ENCODE measurements at places on chromosomes 2 and 18.

- no peak for DNase-seq
Measured at GRCh38 chr18:57900906-57901435, 97.9 kb upstream of the ATP8B1 start.

- no peak for DNase-seq
Measured at GRCh38 chr2:33727361-33728032, 128.4 kb upstream of the FAM98A start.

- no peak for DNase-seq
Measured at GRCh38 chr2:85601771-85602475, 575 bp downstream of the TMEM150A start.

GRCh38 chr2:174439950-174440349, 44.4 kb downstream of the SCRN3 start:
- DNase-seq, result no peak

DNA sequence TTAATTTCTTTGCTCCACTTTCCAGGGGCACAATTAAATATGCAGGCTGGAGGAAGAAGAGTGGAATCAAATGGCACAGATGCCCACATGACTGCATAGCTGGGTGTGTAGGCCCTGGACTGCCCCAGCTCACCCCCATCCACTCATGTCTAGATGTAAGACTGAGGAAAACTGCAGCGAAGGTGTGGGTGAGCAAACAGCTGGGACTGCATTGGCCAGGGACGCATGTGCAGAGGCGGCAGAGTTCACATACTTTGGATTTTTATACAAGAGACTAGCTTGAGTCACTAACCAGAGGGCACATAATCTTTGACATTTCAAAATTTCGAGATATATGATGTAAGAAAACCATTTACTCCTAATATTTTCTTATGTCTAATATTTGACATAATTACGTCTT, 60.1 kb downstream of the SPIRE1 start:
- no peak for DNase-seq

DNA sequence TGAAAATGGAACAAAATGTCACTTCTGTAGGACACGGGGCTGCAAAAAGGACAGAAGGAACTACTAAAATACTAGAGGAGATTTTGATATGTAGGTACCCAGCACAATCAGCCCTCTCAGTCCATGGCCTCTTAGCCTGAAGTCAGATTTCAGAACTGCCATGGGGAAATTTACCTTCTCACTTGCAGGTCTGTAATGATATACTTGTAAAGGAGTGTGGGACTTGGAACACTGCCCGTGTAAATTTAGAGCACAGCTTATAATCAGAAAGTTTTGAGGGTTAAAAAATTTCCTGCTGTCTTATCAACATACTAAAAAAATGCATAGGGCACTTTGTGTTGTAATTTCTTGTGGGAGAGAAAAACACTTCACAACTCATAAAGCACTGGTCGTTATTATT, 60.6 kb downstream of the ZEB2 start:
- DNase-seq, result no peak

DNA sequence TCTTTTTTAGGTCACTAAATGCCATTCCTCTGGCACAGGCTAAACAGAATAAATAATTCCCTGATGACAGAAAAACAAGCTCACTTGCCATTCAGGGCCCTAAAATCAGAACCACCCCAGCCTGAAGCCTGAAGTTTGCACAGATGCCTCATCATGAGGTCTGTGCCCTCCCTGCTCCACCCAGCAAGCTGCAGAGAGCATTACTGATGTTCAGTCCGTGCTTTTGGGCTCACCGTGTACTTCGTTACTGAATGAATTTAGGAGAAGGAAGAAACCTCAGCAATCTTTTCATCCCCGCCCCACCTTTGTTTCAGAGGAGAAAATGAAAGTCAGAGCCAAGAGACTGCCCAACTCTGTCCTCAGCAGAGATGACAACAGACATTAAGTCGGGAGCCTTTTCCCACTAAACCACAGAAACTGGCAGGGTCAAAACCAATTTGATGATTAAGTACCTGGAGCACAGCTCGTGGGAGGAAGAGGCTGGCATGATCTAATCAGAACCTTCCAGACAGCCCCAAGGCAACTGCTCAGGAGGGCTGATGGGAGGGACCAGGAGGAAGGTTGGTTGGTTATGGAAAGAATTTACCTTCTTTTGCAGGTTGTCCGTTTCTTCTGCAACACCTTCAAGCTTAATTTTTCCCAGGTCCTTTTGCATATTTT, 122.7 kb downstream of the LAMA1 start:
- no peak for DNase-seq

DNA sequence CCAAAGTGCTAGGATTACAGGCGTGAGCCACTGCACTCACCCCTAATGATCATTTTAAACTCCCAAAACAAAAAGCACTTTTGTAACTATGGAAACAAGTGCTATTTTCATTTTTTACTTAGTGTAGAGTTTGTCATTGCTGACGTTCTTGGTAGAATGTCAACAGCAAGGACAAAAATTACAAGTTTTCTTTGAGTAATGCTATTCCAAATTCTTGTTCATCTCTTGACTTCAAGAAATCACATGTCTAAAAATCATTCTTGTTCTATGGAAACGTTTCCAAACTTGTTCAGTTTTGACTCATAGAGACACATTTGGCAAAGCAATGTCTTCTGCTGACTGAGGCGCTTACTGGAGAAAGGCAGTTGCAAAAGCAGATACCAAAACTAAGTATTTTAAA, 82.6 kb downstream of the MBP start:
- no peak for DNase-seq

DNA sequence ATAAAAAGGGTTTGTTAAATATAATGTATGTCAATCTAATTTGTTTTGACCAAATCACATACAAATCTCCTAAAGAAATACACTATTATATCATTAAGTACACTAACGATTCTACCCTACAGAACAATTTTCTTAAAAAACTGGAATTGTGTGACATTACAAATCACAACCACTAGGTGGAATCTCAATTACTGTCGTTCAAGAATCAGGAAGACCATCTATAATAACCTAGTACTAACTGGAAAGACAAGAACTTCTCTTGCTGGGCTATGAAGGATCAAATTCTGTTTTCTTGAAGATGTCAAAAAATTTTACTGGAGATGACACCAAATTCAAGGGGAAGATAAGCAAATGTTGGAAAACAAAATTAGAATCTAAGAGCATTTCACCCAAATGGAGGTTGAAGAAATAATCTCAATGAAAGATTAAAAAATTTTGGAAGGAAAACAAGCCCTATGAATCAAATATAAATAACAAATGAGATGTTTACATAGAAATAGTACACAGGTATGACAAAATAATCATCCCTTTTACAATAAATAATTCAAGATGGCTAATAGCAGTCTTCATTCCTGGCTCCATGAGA, 110.9 kb downstream of the STK39 start:
- no peak for DNase-seq

- DNase-seq, result no peak
Measured at GRCh38 chr2:204268971-204269370, 276.3 kb upstream of the PARD3B start.

DNA sequence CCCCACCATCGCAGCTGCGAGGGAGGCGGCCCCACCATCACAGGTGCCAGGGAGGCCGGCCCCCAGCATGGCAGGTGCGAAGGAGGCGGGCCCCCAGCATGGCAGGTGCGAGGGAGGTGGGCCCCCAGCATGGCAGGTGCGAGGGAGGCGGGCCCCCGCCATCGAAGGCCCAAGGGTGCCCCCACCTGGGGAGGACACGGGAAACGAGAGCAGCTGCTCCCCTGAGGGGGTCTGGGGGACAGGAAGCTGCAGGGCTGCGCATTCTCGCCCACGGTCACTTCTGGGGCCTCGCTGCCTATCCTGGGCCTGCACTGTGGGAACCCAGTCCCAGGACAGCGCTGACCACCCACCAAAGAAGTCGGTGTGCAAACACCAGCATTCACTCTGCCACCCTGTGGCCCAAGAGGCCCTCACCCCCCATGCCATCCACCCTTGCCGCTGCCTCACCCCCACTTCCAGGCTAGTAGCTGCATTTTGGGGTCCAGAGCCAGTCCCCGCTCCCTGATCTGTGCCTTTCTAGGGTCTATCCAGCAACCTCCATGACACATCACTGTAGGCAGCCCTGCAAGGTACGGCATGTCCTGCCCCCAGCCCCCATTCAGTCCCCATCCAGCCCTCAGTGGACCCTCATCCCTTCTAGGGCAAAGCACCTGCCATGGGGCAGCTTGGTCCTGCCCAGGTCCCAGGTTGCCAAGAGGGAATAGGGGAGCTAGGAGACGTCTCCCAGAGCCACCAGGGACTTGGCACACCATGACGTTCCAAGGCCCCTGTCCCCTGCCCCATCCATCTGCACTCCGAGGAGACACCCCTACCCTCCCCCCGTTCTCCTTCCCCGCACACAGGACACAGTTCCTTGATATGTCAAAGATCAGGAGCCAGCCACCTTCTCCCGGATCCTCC, 24.0 kb upstream of the GPC1 start:
- no peak for DNase-seq

DNA sequence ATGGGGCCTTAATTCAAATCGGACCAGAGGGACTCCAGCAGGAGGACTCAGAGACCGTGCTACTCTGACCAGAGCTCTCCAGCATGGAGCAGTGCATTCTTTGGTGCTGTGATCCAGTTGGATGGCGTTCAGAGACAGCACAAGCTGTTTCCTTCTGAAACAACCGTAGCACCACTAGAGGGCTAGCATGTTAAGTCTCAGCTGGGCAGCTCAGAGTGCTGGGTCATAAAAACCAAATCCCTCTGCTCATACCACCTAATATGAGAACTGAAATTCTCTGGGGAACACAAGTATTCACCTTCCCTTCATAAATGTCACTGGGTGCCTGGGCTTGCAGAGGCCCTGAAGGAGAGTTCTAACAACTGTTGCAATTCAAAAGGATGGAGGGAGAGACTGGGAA, 97.7 kb upstream of the TFCP2L1 start:
- DNase-seq, result no peak

DNA sequence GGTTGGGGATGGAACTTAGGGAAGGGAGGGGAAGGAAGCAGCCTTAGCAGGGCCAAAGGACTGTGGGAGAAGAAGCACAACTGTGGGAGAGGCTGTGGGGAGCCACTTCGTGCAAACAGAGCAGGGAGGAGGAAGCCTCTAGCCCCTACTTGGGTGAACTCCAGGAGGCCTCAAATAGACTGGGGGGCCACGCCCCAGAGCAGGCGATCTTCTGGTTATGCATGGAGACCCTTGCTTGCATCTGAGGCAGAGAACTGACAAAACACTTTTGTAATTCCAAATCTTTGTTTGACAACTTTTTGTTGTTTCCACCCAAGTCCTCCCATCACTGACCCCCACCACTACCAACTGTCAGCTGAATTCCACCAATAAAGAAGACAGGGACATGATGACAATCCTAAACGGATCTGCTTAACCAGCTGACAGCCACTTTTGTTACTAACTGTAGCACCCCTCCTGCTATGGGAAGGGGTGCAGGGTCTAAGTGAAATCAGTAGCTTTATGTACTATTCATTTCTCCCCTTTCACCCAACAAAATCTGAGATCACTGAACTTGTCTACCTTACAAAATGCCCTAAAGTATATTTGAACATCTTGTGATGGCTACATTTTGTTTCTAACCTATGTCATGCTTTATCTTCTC, 80.5 kb upstream of the CPO start:
- DNase-seq, result no peak

Measured in activated CD8-positive, alpha-beta memory T cell treated with anti-CD3 and anti-CD28 coated beads for 4 hours (primary cell).